Tibial artery (tissue), 4 donors: ENCODE measurements at places on chromosomes 7 and 10.
A peak's percentile ranks its signal among the peaks of the same experiment; 100 is the strongest.

GRCh38 chr7:133481676-133482075 lies 228.8 kb downstream of the EXOC4 start:
- DNase-seq, result no peak

DNA sequence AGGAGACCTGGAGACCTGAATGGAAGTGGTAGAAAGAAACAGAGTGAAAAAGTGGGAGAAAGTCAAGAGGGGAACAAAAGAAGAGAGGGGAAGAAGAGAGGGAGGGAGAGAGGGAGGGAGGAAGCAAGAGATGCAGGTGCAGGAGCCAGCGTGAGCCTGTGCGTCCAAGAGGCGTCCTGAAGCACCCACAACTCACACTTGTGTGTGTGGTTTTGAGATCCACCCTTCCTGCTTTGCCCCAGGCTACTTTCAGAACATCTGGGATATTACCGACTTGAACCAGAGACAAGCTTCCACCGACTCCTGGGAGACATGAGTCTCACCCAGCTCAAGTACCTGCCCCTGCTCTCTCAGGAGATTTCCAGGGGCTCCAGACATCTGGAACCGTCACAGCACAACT lies 9.8 kb downstream of the AFAP1L2 start:
- no peak for DNase-seq

DNA sequence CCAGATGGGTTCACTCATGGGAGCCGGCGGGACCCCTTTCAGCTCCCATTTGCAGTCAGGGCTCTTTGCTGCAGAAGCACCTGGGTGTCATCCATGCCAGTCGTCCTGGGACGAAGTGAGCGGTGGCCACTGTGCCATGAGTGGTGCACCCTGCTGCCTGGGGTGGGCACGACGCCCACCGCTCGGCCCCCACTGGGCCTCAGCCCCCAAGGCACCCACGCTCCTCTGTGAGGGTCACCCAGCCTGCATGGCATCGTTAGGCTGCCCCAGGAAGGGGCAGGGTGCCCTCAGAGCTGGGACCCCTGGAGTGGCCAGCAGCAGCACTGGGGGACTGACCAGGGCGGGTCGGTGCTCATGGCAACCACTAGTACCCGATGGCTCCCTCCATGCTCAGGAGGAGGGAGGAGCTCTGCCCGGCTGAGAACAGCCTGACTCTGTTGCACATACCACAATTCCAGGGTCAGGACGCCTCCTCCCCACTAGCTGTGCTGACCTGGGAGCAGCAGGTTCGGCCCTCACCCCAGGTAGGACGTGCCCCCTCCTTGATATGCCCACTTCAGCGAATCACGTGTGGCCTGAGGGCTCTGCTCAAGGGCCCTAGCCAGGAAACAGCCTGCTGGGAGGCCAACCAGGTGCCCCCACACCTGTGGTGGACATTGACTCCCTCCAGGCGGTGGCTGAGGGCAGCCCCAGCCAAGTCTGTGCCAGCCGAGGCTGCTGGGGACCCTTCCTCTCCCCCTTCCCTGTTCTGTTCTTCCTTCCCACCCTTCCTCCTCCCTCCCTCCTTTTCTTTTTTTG lies 28.5 kb upstream of the CFAP46 start:
- peak; percentile 51 for DNase-seq

DNA sequence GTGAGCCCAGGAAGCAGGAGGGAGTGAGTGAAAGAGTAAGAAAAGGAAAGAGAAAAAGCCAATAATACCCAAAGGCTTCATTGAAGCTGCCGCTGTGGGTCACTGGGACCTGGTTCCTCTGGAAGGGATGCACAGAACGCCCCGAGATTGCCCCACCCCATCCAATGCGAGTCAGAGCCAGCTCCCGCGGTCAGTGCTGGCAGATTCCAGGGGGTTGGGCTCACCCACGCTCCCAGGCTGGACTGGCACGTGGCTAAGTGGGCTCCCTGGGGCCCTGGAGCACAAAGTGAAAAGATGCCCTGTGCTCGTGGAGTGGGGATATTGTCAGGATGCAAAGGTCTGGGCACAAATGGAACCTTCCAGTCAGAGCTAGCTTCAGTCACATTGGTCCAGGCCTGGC lies 117.0 kb downstream of the OAT start:
- DNase-seq, result peak; percentile 65

- DNase-seq, result no peak
These were observed 20.8 kb upstream of the SDHAF3 start for GRCh38 chr7:97096661-97097060.

- no peak for DNase-seq
These were observed 20.6 kb downstream of the HSPA12A start for GRCh38 chr10:116721547-116722392.

- no peak for DNase-seq
These were observed 161.3 kb upstream of the NPVF start for GRCh38 chr7:25389489-25390106.

DNA sequence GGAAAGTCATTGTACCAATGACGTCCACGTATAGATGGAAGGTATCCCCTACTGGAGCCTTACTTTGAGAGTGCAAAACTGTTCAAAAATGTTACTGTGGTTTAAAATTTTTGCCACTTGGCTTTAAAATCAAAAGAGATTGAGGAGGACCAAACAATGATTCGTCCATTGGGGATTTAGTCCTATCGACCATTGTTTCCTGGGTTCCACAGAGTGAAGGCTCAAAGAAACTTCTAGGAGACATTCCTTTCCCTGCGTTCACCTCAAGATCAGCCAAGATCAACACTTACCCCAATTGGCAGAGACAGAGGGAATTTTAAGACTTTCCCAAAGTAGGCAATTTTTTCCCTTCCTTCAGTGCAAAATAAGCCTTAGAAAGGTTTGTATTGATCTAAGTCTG lies 152.3 kb downstream of the NEBL start:
- no peak for DNase-seq

- DNase-seq, result no peak
These were observed 24.6 kb upstream of the ASL start for GRCh38 chr7:66050990-66051448.

GRCh38 chr10:93269281-93269680 lies 195.6 kb downstream of the CYP26A1 start:
- DNase-seq, result no peak

DNA sequence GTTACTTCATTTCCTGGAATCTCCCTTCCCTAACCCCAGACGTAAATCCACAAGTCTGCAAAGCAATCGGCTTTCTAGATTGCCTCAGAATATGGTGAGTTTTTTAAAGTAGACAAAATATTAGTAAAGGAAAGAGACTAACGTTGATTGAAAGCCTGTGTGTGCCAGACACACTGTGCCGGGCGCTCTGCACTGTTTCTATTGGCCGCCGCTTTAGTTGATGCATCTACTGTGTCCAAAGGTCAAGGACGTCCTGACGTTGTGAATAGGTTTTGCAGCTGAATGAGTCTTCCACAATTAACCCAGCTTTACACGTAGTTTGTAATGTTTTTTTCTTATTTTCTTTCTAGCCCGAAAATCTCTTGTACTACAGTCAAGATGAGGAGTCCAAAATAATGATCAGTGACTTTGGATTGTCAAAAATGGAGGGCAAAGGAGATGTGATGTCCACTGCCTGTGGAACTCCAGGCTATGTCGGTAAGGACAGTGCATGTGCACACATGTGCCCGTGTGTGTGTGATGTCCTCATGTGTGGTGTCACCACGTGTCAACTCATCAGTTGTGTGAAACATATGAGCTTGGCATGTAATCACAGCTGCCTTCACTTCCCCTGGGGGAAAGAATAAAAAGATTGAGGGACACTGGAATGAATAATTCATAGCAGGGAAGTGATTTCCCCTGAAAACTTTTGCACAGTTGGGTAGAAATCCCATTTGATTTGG lies 232.0 kb downstream of the CCDC3 start:
- no peak for DNase-seq

GRCh38 chr10:124676416-124677062 lies 67.6 kb downstream of the FAM53B start:
- no peak for DNase-seq

GRCh38 chr7:134694299-134694698 lies 47.6 kb downstream of the BPGM start:
- no peak for DNase-seq

- peak; percentile 12 for DNase-seq
These were observed 21.6 kb downstream of the FBH1 start for GRCh38 chr10:5911670-5912069.

DNA sequence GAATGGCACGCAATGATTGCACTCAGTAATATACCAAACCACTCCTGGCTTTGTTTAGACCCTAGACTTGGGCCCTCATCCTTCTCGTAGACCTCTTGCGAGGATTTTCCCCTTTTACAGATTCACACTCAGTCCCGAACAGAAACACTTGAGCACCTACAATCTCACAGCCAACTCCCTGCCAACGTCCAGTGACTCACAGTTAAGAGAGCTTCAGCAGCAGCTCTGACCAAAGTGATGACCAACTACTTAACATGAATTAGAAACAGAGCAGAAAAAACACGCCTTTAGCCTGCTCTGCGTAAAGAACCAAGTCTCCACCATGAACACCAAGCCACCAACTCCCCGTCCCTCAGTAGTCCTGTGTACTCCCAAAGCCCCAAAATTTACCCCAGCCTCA lies 2.2 kb downstream of the DNAJC30 start:
- no peak for DNase-seq

GRCh38 chr10:17647326-17647725 lies 3.4 kb downstream of the STAM start:
- peak; percentile 26 for DNase-seq

GRCh38 chr10:37710831-37711616 lies 146.4 kb downstream of the ZNF248 start:
- DNase-seq, result no peak

DNA sequence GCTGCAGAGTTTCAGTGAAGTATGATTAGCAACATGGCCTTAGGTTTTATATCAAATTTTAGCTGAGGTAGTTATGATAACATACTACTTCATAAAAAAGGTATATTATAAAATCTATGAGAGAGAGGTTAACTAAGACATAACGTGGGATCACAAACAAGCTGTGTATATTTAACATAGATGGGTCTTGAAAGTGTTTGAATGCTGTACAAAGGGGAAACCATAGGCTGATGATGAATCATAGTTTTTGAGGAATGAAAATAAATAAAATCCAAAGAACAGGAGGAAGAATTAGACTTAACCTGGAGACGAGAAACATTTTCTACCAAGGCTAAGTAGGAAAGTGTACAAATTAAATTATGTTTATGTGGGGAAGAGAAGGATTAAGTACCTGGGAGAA lies 119.0 kb downstream of the GNAI1 start:
- no peak for DNase-seq

DNA sequence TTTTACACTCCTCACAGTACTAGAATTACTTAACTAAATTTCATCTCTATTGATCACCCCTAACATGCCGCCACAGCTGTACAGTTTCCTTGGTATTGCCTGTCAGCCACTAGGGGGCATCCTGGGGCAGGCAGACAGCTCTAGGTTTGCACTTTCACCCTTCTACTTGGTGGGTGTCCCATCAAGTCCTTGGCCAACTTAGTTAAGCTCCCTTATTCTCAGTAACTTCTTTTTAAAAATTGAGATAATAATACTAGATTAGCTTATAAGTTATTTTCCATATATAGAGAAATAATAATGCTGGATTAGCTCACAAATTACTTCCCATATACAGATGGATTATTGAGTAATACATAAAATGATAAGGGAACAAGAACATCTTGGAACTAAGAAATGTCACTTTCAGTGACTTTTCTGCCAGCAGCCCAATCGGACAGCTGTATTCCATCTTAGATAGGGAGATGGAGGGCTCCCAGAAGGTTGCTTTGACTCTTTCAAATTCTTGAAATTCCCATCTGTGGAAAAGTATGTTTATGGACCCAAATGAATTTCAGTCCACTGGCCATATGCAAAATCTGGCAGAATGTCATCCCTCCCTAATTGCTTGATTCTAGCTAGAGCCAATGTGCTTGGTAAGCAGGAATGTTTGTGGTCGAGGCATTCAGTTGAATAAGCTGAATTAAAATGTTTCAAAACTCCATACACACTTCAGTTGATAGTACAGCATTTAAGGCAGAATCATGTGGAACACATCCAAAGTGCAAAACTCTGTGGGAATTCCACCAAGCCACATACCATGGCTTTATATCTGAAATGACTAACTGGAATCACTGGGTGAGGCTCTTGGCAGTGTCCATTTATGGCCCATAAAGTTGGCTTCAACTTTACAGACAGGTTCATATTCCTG lies 309.7 kb downstream of the CSTF2T start:
- DNase-seq, result no peak

- no peak for DNase-seq
These were observed 7.3 kb upstream of the MNX1 start for GRCh38 chr7:157017603-157018327.

- no peak for DNase-seq
These were observed at the start of gene DDC for GRCh38 chr7:50564640-50565558. Gene DDC, minus strand, starts transcription at chr7:50565405. Its CDS starts 21,320 bp downstream, at chr7:50544085.

- no peak for DNase-seq
These were observed 94.8 kb downstream of the GRK5 start for GRCh38 chr10:119302172-119302571.

- DNase-seq, result no peak
These were observed 153.2 kb upstream of the LYZL2 start for GRCh38 chr10:30782537-30783461.

- DNase-seq, result no peak
These were observed 129.8 kb downstream of the KCND2 start for GRCh38 chr7:120402801-120403200.

DNA sequence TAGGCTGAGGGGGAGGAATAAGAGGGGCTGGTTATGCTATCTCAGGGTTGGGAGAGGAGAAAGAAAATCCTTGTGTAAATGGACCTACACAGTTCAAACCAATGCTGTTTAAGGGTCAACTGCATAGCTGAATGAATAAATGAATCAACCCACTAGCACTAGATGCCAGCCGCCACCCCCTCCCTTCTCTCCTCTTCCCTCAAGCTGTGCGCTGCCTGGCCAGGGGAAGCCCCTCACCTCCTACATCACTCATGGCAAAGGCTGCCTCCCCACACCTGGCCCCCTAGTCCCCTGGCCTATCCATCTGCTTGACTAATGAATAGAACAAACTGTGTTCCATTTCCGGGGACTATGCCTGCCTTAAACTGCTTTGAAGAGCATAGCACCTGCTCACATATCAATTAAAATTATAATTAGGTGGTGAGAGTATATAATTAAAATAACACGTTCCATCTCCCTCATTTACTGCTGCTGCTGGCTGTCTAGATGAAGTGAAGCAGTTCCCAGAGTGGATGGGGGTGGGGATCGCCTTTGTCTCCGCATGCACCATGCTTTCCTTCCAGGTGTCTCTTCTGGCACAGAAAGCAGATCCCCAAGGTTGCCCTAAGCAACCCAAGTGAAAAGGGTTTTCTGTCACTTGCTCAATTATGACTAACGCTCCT lies 32.6 kb downstream of the GRID1 start:
- DNase-seq, result no peak
